NCI-H146 (cell line): ENCODE measurements at places on chromosomes 12 and 14.

GRCh38 chr14:30355431-30355913 is 203.5 kb upstream of the G2E3 start:
- peak; percentile 42 for DNase-seq

DNA sequence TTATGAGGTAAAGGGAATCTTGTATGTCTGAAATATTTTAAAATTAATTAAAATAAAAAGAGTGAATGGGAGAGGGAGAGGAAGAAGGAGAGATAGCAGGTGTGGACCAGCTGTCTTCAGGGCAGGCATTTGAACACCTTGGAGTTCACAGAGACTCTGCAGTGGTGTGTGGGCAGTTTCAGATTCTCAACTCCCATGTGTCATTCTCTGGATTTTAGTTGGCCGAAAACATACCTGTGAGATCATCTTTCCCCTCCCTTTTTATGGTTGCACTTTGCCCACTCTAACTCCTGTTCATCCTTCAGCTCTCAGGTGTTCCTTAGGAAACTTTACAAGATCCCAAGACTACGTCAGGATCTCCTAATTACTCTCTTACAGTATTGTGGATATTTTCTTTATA is 108.1 kb downstream of the ERC1 start:
- DNase-seq: no peak

- peak; percentile 41 for DNase-seq
Observed at GRCh38 chr14:105537580-105538474, 11.4 kb downstream of the TMEM121 start.

DNA sequence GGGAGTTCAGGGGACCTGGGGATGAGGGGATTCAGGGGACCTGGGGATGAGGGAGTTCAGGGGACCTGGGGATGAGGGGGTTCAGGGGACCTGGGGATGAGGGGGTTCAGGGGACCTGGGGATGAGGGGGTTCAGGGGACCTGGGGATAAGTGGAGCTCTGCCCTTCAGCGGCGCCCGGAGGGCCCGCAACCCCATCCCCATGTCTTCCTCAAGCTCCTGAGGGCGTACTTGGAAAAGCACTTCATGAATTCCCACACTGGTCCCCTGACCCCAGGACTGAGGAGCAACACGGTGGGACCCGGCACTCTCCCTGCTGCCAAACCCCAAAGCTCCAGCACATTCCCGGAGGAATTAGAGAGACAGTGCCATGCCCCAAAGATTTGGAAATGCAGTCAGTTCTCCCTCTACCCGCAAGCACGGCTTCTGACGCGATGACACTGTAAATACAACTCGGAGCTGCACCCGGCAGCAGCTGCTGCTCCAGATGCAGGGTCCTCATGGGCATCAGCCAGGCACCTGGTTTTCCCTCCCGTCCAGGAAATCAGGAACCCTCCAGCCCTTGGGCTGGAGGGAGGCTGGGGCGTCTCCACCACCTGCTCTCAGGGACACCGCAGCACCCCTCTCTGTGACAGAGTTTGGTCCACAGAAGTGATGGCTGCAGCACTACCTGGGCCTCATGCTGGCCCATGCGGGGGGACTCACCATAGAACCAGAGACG is 32.8 kb upstream of the C14orf180 start:
- DNase-seq: no peak

- no peak for DNase-seq
Observed at GRCh38 chr12:46432325-46432724, 59.8 kb upstream of the SLC38A2 start.

GRCh38 chr14:100072783-100073346 is 7.6 kb downstream of the EVL start:
- no peak for DNase-seq
